ENCODE measurements at places on chromosomes 12 and 14.

DNA sequence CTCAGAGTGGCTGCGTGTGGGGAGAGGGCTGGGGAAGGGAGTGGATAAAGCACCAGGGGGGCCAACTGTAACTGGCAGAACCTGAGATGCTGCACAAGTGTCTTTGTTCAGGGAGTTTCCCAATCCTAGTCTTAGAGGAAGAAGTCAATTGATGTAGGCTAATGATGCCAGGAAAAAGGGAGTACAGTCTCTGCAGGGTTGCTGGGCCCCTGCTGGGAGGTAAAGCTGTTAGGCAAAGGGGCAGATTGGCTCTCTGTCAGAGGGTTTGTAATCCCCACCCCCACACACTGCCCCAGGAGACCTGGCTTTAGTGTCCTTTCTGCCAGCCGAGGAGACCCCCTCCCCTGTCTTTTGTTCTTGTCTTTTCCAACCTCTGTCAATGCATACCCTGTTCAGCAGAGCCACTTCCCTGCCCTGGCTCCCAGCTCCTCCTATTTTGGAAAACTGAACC is 178.4 kb downstream of the KCNA5 start:
- no peak for DNase-seq

- DNase-seq: no peak
These were observed 357.2 kb downstream of the SEC23A start for GRCh38 chr14:38745861-38746260.

DNA sequence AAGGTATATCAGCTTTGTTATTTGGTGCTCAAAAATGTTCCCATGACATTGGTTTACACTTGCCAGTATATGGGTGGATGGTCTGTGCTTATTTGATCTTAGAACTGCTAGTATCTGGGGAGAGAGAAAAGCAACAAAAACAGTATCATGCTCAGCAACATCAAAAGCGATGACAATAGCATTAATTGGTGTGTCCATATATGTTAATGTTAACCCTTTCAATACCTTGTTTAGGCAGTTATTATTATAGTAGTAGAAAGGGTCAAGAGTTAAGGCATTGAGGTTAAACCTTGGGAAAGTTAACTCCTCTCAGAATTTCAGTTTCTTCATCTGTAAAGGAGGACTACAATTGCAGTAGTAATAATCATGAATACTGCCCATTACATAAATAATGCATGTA is 37.4 kb upstream of the SLC38A2 start:
- no peak for DNase-seq

DNA sequence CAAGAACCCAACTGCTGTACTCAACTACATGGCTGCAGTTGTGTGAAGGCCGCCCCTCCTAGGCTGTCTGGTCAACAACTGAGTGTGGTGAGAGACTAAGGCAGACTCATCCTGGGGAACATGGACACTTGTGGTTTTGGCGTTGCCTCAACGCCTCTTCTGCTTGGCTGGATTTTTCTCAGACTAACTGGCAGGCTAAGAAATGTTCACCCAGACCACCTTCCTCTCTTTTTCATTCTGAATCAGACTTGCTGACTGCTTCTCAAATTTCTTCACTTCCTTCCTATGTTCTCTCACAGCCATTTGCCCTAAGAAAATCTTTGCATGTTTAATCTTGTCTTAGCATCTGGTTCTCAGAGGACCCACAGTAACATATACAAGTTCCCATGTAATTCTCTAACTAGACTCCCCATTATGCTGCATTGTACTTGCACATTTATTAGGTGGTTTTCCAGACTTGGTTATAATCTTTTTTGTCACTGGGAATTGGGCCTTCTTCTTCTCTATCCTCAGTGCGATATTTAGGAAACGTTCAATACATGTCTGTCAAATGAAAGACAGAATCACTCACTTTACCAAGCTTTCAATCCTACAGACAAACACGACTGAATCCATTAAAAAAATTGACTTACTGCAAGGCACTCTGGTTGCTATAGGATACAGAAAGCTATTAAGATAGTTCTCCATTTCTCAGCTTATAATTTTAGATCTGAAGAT is 327.6 kb downstream of the CCER1 start:
- DNase-seq: no peak

DNA sequence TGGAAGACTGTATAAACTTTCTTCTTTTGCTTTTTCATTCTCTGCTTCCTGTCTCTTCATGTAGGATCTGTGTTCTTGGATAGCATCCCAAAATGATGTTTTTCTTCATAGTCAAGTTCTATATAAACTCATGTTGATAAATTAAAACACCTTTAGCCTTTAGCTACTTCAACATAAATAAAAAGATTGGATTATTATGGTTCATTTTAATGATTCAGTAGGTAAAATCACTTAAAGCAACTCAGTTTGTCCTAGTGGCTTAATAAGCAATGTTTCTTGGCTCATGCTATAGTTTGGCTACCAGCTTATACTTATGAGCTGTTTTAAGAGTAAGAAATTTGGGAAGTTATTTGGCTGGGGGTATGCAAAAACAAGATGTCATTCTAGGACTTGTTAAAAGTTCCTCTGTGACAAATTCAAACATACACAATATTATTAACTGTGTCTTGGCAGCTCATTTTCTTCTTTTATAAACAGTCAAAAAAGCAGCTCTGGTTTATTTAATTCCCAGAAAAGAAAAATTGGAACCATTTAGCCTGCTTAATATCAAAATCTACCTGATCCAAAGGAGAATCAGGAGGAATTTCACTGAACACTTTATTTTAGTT is 111.4 kb downstream of the TMTC3 start:
- no peak for DNase-seq

DNA sequence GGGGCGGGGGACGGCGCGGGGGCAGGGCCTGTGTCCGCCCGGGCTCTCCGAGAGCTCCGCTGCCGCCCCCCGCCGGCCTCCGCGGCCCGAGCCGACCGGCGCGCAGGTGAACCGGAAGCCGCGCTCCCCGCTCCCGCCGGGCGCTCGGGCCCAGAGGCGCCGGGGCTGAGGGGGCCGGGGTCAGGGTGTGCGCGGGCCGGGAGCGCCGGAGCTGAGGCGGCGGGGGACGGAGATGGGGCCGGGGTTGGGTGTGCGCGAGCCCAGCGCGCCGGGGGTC is 431 bp downstream of the HIP1R start:
- DNase-seq: peak; percentile 40

DNA sequence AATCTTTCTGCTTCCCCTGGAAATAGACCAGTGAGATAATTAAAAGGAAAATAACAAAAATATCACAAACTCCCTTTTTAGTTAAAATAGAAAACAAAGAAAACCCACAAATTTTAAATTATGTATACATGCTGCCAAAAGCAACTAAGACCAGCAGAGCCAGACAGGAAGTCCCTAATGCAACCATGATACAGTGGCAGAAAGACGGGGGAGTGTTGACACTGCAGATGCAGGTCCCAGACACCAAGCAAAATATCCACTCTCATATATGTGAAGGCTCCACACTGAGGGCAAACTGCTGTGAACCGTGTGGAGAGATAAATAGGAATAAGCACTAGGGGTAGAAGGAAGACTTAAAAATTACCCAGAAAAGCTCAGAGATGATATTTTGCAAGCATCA is 401.0 kb downstream of the BTG1 start:
- DNase-seq: no peak

GRCh38 chr12:94235848-94236247 is 87.5 kb downstream of the PLXNC1 start:
- DNase-seq: no peak

DNA sequence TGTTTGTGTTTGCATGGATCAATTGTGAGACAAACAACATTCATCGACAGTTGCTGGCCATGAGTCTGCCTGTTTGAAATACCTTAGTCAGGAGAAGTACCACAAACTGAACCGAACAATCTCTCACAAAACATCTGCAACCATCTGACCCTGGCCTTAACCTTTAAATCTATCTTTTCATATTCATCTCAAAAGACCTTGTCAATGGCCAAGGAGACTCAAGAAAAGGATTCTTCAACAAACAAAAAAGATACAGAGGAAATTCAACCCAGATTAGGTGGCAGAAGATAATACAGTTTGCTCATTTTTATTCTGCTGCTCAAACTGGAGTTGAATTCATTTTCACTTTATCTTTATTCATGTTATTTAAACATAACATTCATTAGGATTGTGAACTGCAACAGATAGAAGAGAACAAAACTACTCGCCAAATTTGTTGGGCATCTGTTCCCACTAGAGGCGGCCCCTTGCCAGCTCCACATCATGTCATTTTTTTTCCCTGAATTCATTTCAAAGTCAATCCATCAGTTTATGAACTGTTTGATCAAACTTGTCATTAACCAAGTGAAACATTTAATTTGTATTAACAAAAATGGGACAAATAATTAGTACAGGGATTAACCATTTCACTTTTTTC is 152.3 kb upstream of the OTX2 start:
- no peak for DNase-seq

DNA sequence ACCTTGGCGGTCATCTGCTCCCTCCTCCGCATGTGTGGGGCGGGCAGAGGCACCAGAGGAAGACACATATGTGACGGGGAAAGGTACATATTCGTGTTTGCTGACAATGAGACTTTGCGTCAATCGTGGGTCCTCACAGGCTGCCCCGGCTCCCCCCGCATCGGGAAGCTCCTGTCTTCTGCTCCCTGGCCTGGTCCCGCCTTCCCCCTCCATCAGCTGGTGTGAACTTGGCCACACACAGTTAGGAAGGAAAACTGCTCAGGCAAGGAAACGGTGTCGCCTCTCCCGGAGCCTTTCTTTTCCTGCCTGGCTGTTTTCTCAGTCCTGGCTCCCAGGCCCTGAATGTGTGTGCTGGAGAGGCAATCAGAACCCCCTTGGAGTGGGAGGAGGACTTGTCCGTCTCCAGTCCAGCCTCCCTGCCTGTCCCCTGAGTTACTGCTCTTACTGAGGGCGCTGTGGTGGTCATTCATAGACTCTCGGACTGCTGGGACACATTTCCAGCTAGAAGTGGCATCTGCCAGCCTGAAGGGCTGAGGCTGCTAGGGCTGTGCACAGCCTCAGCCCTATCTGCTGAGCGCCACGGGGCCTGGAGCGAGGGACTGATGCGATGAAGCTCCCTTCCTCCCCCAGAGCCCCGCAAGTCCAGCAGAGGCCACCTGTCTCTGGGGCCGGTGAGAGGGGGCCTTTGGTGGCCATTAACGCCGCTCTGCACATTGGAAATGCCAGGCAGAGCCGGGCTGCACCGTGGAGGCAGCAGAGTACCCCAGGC is 44.2 kb upstream of the TSPAN9 start:
- DNase-seq: no peak

- DNase-seq: peak; percentile 55
These were observed 1.7 kb upstream of the ANKRD33 start for GRCh38 chr12:51886021-51886710.

GRCh38 chr14:76773188-76773885 is 12.1 kb downstream of the VASH1 start:
- peak; percentile 14 for DNase-seq

- peak; percentile 70 for DNase-seq
These were observed 44.8 kb downstream of the FOXN4 start for GRCh38 chr12:109264095-109264942.

DNA sequence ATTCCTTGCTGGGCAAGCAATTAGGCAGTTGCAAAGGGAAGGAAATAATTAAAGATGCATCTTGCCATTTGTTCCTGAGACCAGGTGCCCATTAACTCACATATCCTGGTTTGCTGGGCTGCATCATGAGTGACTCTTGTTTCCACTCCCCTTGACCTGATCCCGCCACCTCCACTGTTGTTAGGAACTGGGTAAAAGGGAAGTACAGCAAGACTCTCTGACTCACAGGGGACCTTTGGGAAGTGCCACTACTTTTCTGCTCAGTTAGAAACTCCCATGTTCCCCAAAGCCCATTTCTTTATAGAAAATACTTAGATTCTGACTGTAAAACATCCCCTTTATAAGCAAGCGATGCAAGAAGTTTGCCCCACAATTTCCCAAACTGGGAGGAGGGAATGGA is 186.0 kb upstream of the BCL2L14 start:
- DNase-seq: no peak

DNA sequence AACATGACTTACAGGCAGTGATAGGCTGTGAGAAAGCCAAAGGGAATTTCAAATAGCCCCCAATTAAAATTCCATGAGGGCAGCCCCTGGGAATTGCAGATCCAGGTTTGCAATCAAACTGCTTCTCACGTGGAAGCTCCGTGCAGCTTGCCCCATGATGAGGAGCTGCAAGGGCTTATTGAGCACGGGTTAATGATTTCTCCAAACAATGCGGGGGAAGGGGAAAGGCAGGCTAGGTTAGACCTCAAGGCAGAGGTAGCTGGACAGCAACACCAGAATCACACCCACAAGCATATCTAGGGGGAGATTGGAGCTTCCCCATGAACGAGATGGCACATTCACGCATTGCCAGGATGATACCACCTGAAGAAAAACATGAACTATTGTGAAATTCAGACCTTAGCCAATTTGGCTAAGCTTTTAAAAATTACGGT is 5.0 kb upstream of the DUSP6 start:
- DNase-seq: no peak

GRCh38 chr12:105916760-105917039 is 222.1 kb downstream of the NUAK1 start:
- DNase-seq: no peak

DNA sequence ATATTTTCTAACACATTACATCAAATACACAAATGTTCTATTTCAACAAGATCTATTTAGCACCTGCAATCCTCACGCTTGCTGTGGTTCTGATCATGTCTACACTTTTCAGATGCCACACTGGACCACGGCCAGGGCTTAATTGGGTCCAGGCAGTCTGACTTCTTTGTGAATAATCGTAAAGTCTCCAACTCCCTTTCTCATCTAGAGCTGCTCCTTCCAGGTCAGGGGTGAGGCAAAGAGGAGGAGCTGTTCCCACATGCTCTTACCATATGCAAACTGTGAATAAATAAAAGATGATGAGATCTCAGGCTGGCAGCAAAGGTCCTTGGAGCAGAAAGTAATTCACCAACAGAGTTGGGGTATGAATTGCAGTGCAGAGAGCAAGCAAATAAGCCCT is 316.6 kb downstream of the GLT1D1 start:
- no peak for DNase-seq

GRCh38 chr12:66541426-66541825 is 137.4 kb downstream of the GRIP1 start:
- DNase-seq: no peak

- DNase-seq: no peak
These were observed 980.0 kb downstream of the TMTC2 start for GRCh38 chr12:83666690-83667089.

- no peak for DNase-seq
These were observed 143.6 kb downstream of the EMP1 start for GRCh38 chr12:13340149-13340548.

Data from activated T-cell treated with anti-CD3 and anti-CD28 coated beads, Interleukin-2, amount 50 U/mL, for 48 hours (primary cell).